ENCODE measurements at places on chromosomes 16 and 17.
A peak's percentile ranks its signal among the peaks of the same experiment; 100 is the strongest.

DNA sequence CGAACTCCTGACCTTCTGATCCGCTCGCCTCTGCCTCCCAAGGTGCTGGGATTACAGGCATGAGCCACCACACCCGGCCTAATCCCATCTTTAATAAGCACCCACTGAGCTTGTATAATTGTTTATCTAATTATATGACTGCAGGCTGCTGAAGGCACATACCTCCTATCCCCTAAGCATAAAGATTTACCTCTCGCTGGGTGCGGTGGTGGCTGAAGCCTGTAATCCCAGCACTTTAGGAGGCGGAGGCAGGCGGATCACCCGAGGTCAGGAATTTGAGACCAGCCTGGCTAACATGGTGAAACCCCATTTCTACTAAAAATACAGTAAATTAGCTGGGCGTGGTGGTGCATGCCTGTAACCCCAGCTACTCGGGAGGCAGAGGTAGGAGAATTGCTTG is 20.1 kb upstream of the YWHAE start:
- DNase-seq: no peak

DNA sequence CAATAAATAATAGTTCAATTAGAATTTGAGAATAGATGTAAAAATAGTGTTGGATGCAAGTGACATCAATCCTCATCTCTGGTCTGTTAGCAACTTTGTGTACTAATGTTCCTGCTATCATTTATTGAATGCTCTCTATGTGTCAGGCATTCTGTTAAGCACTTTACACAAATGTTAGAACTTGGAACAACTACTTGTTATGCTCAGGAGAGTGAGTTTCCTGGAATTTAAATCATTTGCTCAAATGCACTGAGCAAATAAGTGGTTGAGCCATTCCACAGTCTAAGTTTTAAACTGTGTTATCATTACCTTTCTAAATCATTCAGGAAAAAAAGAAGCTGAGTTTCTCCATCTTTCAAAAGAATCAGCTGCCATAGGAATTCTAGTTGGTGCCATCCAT is 1327.3 kb upstream of the GOT2 start:
- no peak for DNase-seq

- DNase-seq: no peak
Measured at GRCh38 chr16:68528233-68528632, 10.9 kb upstream of the ZFP90 start.

DNA sequence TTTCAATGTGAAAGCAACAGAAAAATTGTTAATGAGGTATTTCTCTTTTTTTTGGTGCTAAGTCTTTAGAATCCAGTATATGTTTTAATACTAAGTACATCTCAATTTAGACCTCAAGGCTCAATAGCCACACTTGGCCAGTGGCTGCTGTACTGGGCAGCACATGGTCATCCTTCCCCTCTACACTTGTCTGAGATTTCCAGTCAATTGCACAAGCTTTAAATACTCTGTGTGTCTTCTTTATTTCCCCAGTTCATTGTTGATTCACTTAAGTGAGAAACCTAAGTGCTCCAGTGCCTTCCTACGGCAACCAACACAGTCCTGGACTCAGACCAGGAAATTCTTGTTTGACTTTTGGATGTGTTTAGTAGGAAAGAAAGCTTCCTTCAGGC is 62.2 kb downstream of the TNRC6C start:
- DNase-seq: no peak

DNA sequence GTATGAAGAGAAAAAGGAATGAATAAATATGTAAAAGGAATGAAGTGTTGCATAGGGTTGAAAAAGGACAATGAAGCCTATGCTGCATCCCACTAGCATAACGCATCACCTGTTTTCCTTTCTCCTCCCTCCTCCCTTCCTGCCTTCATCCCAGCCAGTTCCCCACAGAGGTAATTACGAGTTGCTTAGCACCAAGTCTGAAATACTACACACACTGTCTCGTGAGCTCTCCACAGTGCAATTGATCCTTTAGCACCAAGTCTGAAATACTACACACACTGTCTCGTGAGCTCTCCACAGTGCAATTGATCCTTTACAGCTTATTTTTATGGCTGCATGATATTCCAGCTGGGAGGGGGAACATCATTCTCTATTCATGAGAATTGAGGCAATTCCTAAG is 1.1 kb upstream of the DRC7 start:
- DNase-seq: peak; percentile 1
